ENCODE measurements at places on chromosomes 5 and 9.

GRCh38 chr9:4665357-4665756 lies 923 bp downstream of the SPATA6L start:
- peak; percentile 76 for DNase-seq

DNA sequence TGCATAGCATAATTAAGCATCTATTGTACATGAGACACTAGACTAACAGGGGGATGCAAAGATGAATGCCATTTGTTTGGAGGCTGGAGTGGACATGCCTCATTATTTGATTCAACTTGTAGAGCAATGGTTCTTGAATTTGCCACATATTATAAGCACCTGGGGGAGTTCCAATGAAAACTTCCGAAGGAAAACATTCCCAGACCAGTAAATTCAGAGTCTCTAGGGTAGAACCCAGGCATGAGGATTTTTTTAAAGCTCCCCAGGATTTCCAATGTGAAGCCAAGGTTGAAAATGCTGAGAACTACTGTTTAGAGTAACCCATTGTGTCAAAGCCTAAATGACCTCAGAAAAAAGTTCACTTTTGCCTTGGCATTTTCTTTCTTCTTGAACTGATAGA lies 93.9 kb upstream of the ITGA1 start:
- DNase-seq = no peak

DNA sequence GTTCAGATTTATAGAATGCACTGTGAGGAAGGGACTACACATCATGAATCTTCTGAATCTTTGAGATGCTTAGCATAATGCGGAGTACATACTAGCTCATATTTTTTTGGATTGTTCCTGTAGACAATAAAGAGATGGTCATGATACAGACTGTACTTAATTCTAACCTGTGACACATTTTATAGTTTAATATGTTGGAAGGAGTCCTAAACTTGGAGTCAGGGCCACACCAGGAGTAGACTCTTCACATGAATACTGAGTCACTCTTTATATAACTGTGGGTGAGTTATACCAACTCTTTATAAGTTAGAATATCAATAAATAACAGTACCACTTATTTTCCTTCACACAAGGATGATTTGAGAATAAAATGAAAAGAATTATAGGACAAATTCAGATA lies 16.9 kb downstream of the C9orf85 start:
- DNase-seq = peak; percentile 36

DNA sequence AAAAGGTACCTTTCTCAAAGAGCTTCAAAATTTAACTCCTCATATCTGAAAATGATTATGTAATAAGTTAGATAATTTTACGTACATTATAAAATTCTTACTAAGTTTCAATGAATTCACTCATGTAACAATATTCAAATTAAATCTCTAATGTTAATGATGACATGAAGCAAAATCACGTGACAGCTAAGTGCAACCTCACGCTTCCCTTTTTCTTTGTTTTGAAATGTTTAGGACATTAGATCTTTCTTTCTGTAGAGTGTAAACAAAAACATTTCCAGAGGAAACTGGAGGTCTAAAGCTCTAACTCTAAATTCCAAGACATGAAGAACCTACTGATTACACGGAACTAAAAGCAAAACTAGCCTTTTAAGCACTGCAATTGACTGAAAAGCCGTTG lies 227.3 kb upstream of the TBCA start:
- DNase-seq = no peak

- no peak for DNase-seq
These were observed 186.8 kb upstream of the NFIB start for GRCh38 chr9:14500705-14501104.

DNA sequence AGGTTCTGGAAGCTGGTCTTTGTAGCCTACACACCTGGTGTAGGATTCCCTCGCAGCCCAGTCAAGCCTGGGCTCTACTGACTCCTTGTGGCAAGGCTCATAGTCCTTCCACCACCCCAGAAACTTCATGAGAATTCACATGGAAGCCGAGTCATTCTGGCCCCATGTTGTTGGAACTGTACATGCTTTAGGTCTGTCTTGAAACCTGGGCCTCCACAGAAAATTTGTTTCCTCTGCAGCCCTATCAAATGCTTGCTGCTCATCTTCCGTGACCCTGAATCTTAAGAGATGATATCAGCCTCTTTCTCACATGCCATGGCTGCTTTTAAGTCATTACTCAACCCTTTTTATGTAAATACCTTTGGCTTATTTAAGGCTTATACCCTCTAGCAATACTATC lies 113.4 kb upstream of the GRHPR start:
- no peak for DNase-seq

DNA sequence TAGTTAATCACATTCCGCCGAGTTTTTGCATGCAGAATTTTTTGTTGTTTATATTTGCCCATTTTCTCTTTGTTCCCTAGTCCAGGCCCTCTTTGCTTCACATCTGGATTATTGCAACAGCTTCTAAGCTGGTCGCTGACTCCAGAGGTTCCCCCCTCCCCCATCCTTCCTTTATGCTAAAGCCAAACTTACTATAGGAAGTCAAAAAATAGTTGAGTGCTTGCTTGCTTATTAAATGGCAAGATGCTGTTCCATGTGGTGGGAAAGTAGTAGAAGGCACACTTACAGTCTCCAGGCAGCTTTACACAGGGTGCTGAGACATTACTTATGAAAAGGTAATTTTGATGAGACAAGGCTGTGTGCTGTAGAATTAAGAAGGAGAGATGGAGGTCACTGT lies 1.3 kb downstream of the ZBTB34 start:
- peak; percentile 62 for DNase-seq

GRCh38 chr9:97990259-97990658 lies 7.1 kb downstream of the ANP32B start:
- peak; percentile 68 for DNase-seq

DNA sequence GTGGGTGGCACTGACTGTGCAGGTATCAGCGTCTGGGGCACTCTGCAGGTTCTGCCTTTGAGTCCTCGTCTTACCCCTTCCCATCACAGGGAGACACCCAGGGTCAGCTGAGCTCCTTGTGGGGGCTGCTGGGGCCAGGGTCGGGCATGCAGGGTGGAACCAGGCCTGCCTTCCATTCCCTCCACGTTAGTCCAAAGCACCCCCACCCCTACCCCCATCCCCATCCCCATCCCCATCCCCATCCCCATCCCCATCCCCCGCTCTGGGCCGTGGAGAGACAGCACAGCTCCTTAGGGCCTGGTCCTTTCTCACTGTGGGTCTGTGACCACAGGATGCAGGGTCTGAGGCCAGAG lies 1.6 kb upstream of the PITX1 start:
- no peak for DNase-seq

GRCh38 chr5:31573494-31574142 lies 41.5 kb downstream of the C5orf22 start:
- DNase-seq = no peak

DNA sequence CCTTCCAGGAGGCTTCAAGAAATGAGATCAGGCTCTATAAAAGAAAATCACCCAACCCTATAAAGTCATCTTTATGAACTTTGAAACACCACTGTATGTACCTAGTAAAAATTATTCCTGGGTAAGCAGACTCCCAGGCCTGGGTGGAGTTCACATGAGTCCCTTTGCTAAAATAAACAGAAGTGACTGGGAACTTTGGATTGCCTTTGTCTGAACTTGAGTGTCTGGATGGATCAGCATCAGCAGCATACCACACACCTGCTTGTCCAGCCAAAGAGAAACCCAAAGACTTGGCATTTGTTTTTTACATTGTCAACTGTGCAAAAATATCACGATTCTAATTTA lies 79.6 kb upstream of the CDKN2B start:
- DNase-seq = no peak

GRCh38 chr5:26237489-26237888 lies 800.9 kb downstream of the CDH9 start:
- no peak for DNase-seq

DNA sequence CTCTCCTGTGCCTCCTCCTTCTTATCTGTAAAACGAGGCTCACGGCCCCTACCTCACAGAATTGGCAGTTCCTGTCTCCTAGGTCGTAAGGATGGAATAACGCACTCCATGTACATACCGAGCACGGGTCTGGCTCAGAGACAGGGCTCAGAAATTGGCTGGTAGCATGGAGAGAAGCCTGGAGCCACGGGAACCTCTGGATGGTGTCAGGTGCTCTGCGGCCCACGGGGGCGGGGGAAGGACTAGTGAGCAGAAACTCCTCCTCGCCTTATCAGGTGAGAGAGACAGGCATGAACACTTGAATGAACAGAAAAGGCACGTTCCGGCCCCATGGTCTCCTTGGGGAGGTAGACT lies 15.4 kb upstream of the C5orf47 start:
- no peak for DNase-seq

DNA sequence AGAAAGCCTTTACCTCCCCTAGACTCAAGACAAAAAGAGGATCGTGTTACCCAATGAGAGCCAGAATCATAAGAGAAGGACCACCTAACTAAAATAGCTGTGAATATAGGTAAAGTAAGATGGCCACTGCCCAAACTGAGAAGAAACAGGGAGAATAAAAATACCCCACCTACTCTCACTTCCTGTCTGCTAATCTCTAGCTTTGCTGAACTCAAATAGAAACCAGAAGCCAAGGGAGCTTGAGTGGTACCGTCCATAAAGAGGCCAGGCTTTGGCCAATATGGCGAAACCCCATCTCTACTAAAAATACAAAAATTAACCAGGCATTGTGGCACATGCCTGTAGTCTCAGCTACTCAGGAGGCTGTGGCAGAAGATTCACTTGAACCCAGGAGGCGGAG lies 123.0 kb upstream of the FST start:
- no peak for DNase-seq

DNA sequence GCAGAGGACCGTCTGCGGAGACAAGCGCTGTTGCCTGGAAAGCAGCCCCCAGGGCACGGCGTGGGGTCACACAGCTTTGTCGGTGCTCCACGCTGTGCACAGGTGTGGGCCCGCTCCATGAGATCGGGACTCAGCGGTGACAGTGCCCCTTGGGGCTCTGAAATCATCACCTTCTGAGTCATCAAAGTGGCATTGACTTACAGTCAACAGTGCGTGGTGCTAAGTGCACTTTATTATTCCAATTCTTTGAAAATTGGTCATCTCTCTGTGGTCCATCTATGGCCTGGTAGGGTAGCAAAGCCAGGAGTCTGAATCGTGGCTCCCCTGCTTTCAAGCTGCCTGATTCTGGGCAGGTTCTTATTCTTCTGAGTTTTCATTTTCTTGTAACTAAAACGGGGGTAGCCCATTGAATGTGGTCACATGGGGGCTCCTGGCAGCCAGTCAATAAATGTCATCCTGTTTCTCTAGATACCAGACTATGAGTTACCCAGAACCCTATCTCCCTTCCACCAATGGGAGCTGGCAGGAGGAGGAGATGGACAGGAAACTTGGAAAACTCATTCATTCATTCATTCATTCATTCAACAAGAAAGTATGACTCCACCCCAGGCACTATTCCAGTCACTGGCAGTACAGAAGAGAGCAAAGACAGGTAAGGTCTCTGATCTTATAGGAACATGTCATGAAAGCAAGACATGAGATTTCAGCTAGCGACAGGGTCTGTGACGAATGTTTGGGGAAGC lies 20.3 kb upstream of the UNC5A start:
- no peak for DNase-seq

DNA sequence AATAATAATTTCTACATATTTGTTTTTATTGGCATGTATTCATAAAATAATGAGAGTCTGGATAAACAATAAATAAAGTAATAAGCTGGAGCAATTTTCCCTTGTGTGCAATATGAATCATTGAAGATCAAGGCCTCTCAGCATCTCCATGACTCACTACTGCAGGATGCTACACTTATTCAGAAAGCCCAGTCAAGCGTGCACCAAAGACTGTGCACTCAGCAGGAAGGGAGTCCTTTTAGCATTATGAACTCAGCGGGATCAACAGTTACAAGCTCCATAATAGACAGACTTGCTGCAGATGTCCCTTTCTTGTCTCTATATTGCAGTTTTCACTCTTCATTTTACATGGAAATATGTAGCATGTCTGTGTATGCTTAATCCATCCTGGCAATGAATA lies 485.3 kb downstream of the CDH9 start:
- no peak for DNase-seq

DNA sequence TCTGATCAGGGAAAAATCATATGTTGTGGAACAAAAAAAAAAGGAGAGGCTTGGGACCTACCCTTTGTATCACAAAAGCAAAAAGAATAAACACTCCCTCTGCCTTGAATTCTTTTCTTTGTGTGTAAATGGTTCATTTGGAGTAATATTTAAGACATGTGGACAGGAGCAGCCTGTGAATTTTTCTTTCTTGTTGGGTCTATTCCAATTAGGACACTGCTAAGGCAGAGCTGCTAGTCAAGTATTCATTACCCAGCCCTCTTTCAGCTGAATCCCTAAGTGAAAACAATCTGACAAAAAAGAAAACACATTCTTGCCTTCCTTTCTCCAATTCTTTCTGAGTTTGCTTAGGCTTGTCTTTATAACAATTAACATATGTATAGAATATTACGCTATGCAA lies 330.0 kb downstream of the EBF1 start:
- DNase-seq = peak; percentile 59

GRCh38 chr9:92476962-92477361 lies 5.3 kb downstream of the ASPN start:
- no peak for DNase-seq

- DNase-seq = no peak
These were observed 186.3 kb upstream of the ADCY2 start for GRCh38 chr5:7209658-7210057.

DNA sequence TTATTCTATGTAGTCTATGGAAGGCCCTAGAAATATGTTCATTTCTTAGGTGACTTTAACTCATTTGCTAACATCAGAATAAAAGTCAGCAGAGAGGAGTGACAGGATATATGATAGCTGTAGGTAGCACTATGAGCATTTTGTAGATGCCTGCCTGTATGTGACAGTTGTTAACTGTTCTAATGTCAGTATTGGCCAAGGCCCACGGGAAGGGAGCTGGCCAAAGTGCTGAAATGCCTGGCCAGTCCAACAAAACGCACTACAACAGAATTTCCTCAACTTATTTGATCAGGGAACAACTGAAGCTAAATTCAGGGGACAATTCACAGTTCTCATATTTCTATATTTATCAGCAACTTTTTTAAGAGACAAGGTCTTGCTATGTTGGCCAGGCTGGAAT lies 20.8 kb downstream of the SV2C start:
- DNase-seq = peak; percentile 15

- peak; percentile 43 for DNase-seq
These were observed 471.3 kb downstream of the PDE4D start for GRCh38 chr5:59421986-59422941.

DNA sequence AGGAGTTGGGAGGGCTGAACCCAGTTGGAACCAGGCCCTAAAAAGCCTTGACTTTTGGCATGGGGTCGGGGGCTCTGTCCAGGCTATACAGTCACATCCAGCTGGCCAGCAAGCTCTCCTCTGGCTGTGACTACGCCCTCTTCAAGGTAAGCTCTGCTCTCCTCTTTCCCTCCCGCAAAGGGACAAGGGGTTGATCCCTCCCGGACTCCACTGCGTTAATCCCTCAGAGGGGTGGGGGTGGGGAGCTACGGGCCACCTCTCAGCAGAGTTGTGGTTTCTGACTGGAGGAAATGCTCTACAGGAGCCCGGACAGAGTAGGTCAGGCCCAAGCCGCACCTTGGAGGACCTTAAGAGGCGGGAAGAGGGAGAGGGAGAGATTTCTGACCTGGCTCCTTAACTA lies 3.0 kb upstream of the TSPAN17 start:
- DNase-seq = no peak

- DNase-seq = no peak
These were observed 2.0 kb downstream of the RNF44 start for GRCh38 chr5:176535101-176535663.

- DNase-seq = no peak
These were observed 205.9 kb downstream of the TRIO start for GRCh38 chr5:14349029-14349428.

- DNase-seq = no peak
These were observed 256.0 kb downstream of the TMEM167A start for GRCh38 chr5:82820961-82821845.
